Kidney epithelial cell (primary cell): ENCODE measurements at places on chromosomes 5 and 9.

- no peak for DNase-seq
These were observed 179.1 kb upstream of the GNA14 start for GRCh38 chr9:77827104-77827784.

DNA sequence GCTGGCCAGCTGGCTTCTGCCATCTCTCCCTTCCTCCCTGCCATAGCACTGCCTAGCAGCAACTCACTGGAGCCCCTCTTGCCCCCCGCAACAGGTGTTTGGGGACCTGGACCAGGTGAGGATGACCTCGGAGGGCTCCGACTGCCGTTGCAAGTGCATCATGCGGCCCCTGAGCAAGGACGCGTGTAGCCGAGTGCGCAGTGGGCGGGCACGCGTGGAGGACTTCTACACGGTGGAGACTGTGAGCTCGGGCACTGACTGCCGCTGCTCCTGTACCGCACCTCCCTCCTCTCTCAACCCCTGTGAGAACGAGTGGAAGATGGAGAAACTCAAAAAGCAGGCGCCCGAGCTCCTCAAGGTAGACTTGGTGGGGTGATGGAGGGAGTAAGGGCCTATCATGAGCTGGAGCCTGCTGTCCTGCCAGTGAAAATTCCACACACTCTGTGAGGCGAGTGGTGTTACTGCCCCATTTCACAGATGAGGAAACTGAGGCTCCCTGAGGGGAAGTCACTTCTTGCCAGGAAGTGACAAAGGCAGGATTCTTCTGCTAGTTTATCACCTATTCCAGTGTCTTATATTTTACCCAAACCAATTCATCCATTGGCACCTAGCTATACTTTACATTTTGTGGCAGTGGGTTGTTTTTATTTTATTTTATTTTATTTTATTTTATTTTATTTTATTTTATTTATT is 10.1 kb downstream of the OLFML2A start:
- no peak for DNase-seq

GRCh38 chr5:43712081-43712480 is 109.1 kb downstream of the NNT start:
- no peak for DNase-seq

- DNase-seq = no peak
These were observed 13.9 kb upstream of the LPCAT1 start for GRCh38 chr5:1537603-1538154.

DNA sequence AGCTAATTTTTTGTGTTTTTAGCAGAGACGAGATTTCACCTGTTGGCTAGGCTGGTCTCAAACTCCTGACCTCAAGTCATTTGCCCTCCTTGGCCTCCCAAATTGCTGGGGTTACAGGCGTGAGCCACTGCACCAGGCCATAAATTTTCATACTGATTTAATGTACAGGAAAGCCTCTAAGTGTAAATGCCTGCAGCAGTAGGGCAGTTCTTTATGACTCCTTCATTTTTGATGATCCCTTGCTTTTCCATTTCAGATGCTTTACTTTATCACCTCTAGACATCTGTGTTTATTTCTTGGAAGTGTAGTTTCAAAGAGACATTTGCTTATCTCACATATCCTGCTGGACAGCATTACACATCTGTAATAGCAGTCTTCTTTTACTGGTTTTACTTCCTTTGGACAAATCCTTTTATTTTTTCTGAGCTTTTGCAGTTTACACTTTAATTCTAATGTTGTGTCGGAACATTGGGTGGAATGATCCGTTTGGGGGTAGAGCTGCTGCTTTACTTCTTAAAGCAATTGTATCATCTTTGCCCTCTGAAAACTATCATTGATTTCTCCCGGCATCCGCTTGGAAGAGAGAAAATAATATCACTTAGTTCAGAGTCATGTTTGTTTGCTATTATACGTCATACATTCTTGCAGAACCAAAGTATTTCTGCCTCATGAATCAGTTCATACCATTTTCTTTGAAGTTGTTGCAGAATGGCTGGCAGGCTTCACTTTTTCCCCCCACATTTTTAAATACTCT is 36.0 kb downstream of the SCGB3A1 start:
- no peak for DNase-seq

- DNase-seq = no peak
These were observed 97.2 kb downstream of the F2RL2 start for GRCh38 chr5:76525956-76526355.

DNA sequence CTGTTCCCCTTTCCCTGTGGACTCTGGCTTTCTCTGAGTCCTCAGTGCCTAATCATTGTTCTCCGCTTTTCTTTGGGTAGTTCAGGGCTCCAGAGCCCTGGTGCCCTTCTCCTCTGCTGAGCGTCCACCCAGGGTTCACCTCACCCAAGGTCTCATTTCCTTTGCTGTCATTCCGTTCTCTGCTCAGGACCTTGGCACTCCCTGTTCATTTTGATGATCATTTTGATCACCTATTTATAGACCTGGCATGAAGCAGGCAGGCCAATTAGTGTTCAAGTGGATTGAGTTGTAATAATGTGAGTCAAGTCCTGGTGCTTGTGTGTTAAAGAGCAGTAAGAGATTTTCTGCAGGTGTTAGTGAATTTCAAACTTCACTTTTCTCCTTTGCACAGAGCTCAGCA is 3.6 kb downstream of the TRIO start:
- DNase-seq = no peak

- DNase-seq = no peak
These were observed 194.4 kb upstream of the PTGER4 start for GRCh38 chr5:40485021-40485998.

GRCh38 chr5:13932011-13932410 is 12.5 kb downstream of the DNAH5 start:
- DNase-seq = no peak
